Breast epithelium (tissue), 4 donors: ENCODE measurements at places on chromosomes 12 and 14. TPM values are rescaled to one million over a fixed set of nuclear protein-coding genes. Genes with fewer than 3 reads are reported as not detected.

Gene BMAL2
- total RNA-seq = 2.4 TPM

DNA sequence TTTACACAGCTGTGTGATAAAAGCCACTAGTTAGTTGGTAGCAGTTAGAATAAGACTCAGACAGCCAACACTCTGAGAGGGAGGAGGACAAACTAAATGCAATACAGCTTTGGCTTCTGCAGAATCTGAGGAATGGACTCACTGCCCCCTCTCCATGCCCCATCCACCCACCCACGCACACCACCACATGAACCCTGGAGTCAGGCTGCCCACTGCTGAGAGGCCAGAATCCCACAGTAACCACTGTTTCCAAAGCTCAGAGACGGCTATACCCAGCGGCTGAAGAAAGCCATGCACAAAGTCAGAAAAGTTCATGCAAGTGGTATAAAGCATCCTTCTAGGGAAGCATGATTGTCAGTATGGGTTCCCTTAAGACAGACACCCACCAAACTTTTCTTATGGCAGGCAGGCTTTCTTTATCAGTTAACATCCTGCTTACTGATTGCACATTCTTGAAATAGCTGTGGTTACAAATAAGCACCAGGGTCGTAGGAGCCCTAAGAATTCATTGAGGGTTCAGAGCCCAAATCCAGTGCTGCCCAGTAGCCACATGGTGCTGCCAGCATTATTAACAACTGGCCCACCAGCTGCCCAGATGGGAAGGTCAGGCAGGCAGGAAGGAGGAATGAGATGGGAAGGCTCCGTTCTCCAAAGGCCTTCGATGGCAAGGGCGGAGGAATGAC lies 61.5 kb downstream of the NT5DC3 start:
- DNase-seq = no peak
- H3K4me1 ChIP-seq = no peaks in the 10 kb centered on the region
- H3K4me3 ChIP-seq = no peak overlapping the region
- no peaks in the 10 kb centered on the region for H3K27me3 ChIP-seq

GRCh38 chr12:78864403-78864869 lies at the start of gene SYT1:
Gene SYT1 (plus strand): TSS chr12:78864774.
- no peaks in the 10 kb centered on the region for H3K27me3 ChIP-seq
- H3K4me3 ChIP-seq = peak within 1 kb of the TSS; percentile 61
- H3K36me3 ChIP-seq = no peaks in the 10 kb centered on the region
- H3K27ac ChIP-seq = peak within 1 kb of the TSS; percentile 21

DNA sequence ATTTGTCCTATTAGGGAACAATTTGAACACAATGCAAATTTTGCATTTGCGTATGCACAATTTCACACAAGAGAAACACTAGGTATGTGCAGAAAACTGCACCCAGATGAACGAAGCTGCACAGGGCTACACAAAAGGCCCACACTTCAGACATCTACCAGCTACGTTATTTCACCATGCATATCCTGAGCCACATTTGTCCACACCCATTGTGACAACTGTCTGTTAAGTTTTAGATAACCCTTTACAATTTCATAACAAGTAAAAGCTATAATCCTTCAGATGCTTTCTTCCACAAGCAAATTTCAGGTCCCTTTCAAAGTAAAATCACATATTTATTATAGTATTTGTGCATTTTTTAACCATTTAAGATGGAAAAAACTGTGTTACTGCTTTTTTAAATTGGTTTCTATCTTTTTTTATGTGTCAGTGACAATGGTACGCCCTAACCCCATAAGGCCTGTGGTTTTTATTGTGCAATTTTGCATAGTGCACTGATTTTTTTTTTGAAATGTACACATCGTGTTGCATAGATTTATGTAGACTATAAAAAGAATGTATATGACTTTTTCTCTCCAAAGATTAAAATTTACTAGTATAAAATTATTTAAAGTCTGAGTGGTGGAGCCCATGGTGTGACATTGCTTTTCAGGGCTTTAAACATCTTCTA lies 87.8 kb upstream of the BTG1 start:
- no peak for DNase-seq
- H3K36me3 ChIP-seq = no peaks in the 10 kb centered on the region
- no peak overlapping the region for H3K4me3 ChIP-seq
- H3K4me1 ChIP-seq = no peaks in the 10 kb centered on the region

Gene GALNT4
- 11.1 TPM for total RNA-seq

- no peak for DNase-seq
- no peak overlapping the region for H3K4me3 ChIP-seq
- H3K4me1 ChIP-seq = no peaks in the 10 kb centered on the region
- no peaks in the 10 kb centered on the region for H3K36me3 ChIP-seq
These were observed 131.3 kb downstream of the SLC25A47 start for GRCh38 chr14:100454437-100454836.

- no peaks in the 10 kb centered on the region for H3K4me1 ChIP-seq
- H3K4me3 ChIP-seq = no peak overlapping the region
- DNase-seq = no peak
- H3K27ac ChIP-seq = no peak overlapping the region
These were observed 17.6 kb upstream of the RNASE1 start for GRCh38 chr14:20820063-20820904.

DNA sequence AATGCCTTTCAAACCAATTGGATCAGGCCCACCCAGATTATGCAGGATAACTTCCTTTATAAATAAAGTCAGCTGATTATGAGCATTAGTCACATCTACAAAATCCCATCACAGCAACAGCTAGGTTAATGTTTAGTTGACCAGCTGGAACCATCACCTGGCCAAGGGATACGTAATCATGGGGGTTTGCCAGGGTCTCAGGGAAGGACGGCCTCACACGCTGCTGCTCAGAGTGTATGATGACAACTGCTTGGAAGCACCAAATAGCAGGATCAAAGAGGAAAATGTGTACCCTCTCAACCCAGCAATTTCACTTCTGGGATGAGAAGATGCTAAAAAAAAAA lies 162.6 kb downstream of the SLC15A4 start:
- no peaks in the 10 kb centered on the region for H3K27me3 ChIP-seq
- no peak for DNase-seq
- H3K27ac ChIP-seq = no peak overlapping the region
- no peak overlapping the region for H3K4me3 ChIP-seq

Gene TSPAN19
- total RNA-seq = not detected

- H3K4me1 ChIP-seq = no peaks in the 10 kb centered on the region
- no peak for DNase-seq
- H3K27ac ChIP-seq = peak overlapping the region; percentile 13
- H3K27me3 ChIP-seq = no peaks in the 10 kb centered on the region
These were observed 31.5 kb downstream of the NUMB start for GRCh38 chr14:73426877-73427276.

Gene TTC6
- 78.6 TPM for total RNA-seq

- no peaks in the 10 kb centered on the region for H3K36me3 ChIP-seq
- H3K4me3 ChIP-seq = no peak overlapping the region
- H3K27me3 ChIP-seq = no peaks in the 10 kb centered on the region
These were observed 11.7 kb upstream of the SLC17A8 start for GRCh38 chr12:100345020-100345767.

GRCh38 chr12:14810953-14811483 lies 3.0 kb downstream of the SMCO3 start:
- H3K4me1 ChIP-seq = no peaks in the 10 kb centered on the region
- H3K36me3 ChIP-seq = no peaks in the 10 kb centered on the region
- H3K4me3 ChIP-seq = no peak overlapping the region
- DNase-seq = no peak
- H3K27ac ChIP-seq = no peak overlapping the region

DNA sequence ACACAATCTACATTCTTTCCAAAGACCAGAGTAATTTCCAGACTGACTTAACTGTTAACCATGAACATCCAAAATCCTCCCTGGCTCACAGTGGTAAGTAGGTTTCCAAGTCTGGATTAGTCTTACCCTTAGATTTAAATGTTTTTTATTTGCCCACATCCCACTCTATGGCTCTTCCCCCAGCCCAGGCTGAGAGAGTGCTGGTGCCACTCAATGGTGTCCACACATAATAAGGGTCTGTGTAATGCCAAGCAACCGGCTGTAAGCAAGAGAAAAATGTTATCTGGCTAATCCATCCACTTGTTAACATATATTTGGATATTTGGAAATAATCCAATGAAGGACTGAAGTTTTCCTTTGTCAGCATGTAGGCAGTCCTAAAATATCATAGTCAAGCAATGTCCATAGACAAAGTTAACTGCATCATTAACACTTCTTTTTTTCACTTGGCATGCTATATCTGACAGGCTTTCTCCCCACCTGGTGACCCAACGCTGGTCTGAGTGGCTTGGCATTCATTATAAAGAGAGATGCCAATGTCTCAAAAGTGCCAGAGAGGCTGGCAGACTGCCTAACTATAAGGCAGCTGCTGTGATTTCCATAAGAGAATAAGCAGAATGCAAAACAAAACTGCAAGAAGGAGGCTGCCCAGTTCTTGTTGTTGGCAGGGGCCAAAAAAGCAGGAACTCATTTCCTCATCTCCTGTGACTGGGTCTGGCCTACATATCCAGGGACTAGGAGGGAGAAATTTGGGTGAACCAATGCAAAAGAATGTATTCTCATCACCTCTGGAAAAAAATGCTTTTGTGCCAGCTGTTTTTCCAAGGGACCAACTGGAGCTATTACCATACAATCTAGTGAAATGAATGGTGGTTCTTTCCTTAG lies 13.9 kb upstream of the HOXC13 start:
- no peak overlapping the region for H3K27ac ChIP-seq
- H3K4me3 ChIP-seq = no peak overlapping the region
- DNase-seq = no peak
- H3K4me1 ChIP-seq = no peaks in the 10 kb centered on the region

GRCh38 chr12:62328296-62328921 lies 68.2 kb downstream of the USP15 start:
- no peaks in the 10 kb centered on the region for H3K4me1 ChIP-seq
- H3K4me3 ChIP-seq = no peak overlapping the region
- no peak overlapping the region for H3K27ac ChIP-seq

Gene SDSL
- total RNA-seq = 4.9 TPM

Gene HNF1A
- not detected for total RNA-seq

DNA sequence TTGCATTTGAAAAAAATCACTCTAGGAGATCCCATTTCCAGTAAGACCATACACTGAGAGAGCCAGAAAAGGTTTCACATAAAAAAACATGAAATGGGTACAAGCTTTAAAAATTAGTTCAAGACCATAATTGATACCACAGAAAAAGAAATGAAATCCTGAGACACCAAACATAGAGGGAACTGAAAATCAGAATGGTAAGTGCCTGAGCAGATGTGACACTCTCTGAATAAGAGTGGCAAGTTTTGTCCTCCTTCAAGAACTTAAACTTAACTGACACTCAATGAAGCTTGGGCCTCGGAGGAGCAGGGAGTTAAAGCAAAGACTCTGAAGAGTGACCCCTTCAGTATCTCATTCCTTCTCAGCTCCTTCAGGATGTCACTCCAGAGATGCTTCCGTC lies 23.2 kb upstream of the PTGDR start:
- no peaks in the 10 kb centered on the region for H3K4me1 ChIP-seq
- DNase-seq = no peak
- no peak overlapping the region for H3K4me3 ChIP-seq
- no peak overlapping the region for H3K27ac ChIP-seq
- no peaks in the 10 kb centered on the region for H3K36me3 ChIP-seq

GRCh38 chr12:111389635-111390034 lies 16.1 kb upstream of the SH2B3 start:
- DNase-seq = no peak
- H3K4me1 ChIP-seq = no peaks in the 10 kb centered on the region
- H3K27me3 ChIP-seq = no peaks in the 10 kb centered on the region

Gene TMEM229B
- total RNA-seq = 6.0 TPM

DNA sequence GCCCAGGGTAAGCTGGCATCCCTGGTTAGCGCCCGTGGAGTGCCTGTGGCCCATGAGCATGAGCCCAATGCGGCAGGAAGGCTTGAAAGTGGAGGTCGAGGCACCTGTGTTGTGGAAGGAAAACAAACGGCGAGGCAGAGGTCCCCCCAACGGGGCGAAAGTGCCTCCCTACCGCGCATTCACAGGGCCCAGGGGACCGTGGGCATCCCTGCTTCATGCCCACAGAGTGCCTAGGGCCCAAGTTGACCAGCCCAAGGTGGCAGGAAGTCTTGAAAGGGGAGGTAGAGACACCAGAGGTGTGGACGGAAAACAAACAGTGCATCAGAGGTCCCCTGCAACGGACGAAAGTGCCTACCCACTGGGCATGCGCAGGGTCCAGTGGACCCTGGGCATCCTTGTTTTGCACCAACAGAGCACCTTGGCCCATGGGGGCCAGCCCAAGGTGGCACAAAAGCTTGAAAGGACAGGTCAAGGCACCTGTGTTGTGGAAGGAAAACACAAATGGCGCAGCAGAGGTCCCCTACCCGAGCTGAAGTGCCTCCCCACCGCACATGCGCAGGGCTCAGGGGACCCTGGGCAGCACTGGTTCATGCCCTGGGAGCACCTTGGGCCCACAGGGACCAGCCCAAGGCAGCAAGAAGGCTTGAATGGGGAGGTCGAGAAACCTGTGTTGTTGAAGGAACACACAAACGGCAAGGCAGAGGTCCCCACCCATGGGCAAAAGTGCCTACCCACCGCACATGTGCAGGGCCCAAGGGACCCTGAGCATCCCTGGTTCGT lies 377.5 kb downstream of the ALG10 start:
- DNase-seq = peak; percentile 46
- no peaks in the 10 kb centered on the region for H3K4me1 ChIP-seq
- no peak overlapping the region for H3K4me3 ChIP-seq
- H3K27ac ChIP-seq = no peak overlapping the region

- H3K4me3 ChIP-seq = no peak overlapping the region
- H3K4me1 ChIP-seq = no peaks in the 10 kb centered on the region
- DNase-seq = no peak
- H3K27ac ChIP-seq = no peak overlapping the region
These were observed 2.6 kb downstream of the KRAS start for GRCh38 chr12:25248137-25248536.

- DNase-seq = no peak
- no peaks in the 10 kb centered on the region for H3K4me1 ChIP-seq
- no peak overlapping the region for H3K4me3 ChIP-seq
These were observed 183.8 kb upstream of the ARHGAP5 start for GRCh38 chr14:31893221-31893757.

Gene GLT1D1
- 0.33 TPM for total RNA-seq

- no peaks in the 10 kb centered on the region for H3K36me3 ChIP-seq
- DNase-seq = peak; percentile 61
- H3K4me1 ChIP-seq = no peaks in the 10 kb centered on the region
- peak within 1 kb of the TSS; percentile 88 for H3K27ac ChIP-seq
These were observed at the start of gene MSRB3 for GRCh38 chr12:65278576-65279368. Gene MSRB3 (plus strand): TSS chr12:65278683. CDS start chr12:65308580, 29,897 bp downstream.

Gene FKBP11
- total RNA-seq = 3.7 TPM

DNA sequence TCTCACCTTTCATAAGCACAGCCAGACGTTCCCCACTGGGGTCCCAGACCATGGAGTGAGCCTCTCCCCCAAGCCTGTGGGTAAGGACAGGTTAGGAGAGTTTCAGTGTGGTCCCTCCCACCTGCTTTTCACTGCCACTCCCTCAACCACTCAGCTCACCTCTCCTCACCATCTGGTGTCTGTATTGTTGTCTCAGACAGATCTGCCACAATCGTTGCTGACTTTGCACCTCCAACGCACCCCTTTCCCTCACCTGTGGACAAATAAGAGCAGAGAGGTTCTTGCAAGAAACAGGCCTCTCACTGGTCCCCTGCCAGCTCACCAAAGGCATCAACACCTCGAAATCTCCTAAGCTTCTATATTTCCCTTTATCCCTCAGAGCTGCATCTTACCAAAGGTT lies 8.8 kb downstream of the MYG1 start:
- no peaks in the 10 kb centered on the region for H3K27me3 ChIP-seq
- no peaks in the 10 kb centered on the region for H3K4me1 ChIP-seq
- H3K27ac ChIP-seq = no peak overlapping the region
- H3K36me3 ChIP-seq = peaks cover 6% of the 10 kb centered on the region

GRCh38 chr12:25005376-25005775 lies 56.5 kb upstream of the BCAT1 start:
- H3K27me3 ChIP-seq = no peaks in the 10 kb centered on the region
- H3K27ac ChIP-seq = no peak overlapping the region
- H3K4me1 ChIP-seq = no peaks in the 10 kb centered on the region
- DNase-seq = no peak
